RPMI7951 (cell line): ENCODE measurements at places on chromosomes 5 and 9. TPM values are rescaled to one million over a fixed set of nuclear protein-coding genes. Genes with fewer than 3 reads are reported as not detected.

GRCh38 chr5:152632360-152632759 lies 227.3 kb upstream of the NMUR2 start:
- DNase-seq, result no peak

GRCh38 chr5:67366691-67367395 lies 170.2 kb upstream of the CD180 start:
- no peak for DNase-seq

- peak; percentile 23 for DNase-seq
Measured at GRCh38 chr5:57703721-57704120, 221.1 kb upstream of the ACTBL2 start.

- DNase-seq, result peak; percentile 19
Measured at GRCh38 chr9:88418715-88419540, 30.7 kb downstream of the SPIN1 start.

DNA sequence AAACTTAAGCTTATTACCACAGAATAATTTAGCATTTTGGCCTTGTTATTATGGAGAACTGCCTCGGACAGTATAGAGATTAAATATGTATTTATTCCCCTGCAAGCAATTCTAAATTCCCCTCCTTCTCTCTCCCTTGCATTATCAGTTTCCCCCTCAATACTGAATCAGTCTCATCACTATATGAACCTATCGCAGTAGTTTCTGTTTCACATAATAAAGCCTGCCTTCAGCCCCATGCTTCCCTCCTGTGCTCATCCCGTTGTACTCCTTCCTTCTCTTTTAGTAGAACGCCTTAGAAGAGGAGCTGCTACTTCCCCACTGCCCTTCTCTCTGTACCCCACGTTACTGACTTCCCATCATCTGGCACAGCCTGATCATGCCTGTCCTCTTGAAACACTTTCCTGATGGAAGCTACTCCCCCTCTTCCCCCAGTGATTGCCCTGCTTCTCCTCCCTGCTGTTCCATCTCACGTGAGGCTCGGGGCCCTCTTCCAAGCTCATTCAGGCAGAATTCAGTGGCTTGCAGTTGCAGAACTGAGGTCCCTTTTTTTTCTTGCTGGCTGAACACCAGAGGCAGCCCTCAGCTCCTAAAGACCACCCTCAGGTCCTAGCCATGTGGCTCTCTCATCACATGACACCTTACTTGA lies 93.4 kb downstream of the PPIC start:
- no peak for DNase-seq

- no peak for DNase-seq
Measured at GRCh38 chr5:147855774-147856069, 22.8 kb upstream of the SCGB3A2 start.

DNA sequence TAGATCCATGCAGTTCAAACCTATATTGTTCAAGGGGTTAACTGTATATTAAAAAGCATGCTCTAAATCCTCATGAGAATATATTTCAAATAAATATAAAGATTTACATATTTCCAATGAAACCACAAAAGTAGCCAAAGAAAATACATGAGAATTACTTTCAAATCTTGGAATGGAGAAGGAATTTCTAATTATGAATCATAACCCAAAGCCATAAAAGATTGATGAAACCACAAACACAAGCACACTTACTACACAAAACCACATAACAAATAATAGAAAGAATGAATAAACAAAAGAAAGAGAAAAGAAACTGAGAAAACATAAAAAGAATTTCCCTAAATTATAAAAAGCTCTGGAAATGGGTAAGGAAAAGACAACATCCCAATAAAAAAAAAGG lies 16.0 kb downstream of the ERP44 start:
- no peak for DNase-seq

DNA sequence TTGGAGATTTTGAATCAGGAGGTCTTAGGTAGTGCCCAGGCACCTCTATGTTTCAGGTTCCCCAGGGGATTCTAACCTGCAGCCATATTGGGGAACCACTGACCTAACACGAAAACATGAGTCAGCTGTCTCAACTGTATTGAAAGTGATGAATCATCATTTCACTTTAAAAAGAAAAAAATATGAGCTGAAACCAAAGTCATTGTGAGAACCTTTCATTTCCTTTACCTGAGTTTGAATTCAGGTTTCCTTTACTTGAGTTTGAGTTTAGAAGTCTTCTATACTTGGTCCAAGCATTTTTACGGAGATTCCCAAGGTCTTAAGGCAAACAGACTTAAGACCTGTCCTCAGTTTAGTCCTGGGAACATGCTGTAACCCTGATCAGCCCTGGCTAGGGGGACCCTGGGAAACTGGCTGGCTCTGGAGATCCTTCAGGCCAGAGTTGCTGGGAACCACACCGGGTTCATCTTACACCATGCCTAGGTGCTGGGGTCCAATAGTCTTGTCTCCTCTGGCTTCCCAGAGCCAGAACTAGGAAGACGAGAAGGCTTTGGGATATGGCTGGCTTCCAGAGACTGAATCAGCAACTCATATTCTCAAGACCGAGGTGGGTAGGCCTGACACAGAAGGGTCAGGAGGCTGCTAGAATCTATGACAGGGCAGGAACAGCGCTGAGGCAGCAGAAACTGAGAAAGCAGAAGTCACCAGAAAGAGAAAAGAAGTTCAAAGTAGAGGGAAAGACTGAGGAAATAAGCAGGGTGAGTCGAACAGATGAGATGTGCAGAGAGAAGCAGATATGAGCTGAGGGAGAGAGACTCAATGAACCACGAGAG lies 16.4 kb upstream of the PDCD1LG2 start:
- peak; percentile 86 for DNase-seq

DNA sequence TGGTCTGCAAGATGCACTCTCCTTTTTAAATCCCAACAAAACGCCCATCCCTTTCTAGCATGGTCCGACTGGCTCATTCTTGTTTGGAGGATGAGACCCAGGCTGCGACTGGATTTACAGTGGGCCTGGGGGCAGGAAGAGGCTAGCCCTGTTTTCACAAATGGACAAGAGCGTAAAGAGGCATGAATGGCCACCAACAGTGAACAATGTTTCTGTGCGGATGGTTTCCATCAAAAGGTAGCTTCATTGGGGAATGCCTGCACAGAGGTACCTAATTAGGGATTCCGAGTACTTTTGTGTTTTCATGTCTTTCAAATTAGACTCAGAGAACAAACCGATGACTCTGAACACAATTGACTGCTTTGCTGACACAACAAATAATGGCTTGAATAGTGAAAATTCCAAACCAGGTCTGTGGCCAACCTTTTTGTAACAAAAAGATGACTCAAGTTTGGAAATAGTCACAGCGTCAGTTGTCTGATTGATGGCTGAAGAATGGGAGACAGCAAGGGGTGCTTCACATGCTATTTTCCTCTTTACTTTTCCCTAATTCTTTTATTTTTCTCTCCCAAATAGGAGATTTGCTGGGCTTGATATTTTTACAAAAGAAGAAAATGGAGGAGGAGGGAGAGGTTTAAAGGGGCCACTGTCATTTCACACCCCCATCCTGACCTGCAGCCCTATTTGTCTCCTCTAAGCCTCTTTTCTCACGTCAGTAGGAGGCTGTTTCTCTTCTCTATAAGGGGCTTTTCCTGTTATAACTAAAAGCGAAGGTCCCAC lies 208.1 kb upstream of the S1PR3 start:
- DNase-seq, result peak; percentile 41

GRCh38 chr5:133247881-133248624 lies 196.2 kb downstream of the HSPA4 start:
- DNase-seq, result peak; percentile 74

DNA sequence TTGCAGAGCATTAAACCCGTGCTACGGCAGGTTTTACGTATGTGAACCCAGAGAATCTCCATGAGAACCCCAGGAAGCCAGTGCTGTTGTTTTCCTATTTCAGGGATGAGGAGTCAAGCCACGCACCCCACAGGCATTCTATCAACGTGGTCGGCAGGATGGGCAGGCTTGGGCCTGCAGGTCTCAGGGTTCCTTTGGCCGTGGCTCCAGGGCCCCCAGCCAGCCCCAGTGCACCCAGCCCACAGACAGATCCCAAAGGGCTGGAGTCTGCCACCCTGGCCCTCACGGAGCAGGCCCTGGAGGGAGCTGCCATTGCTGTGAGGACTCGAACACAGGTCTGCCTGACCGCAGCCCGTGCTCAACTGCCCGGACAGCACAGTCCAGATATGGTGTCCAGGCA lies 77.1 kb upstream of the STXBP1 start:
- no peak for DNase-seq

GRCh38 chr9:87277346-87277745 lies 220.3 kb upstream of the DAPK1 start:
- DNase-seq, result no peak

DNA sequence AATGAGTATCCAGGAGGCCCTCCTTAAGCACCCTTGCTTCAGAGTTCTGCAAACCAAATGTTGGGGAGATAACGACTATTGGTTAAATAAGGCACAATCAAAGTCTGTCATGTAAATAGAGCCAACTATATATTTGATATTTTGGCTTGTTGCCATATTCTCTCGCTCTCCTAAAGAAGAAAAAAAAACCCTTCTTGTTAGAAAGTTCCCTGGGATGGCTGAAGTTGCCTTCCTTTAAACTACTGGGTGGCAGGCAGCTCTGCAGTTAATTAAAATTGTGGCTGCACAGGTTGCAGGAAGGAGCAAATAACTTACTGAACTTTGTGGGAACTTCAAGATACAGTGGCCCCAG lies 227.0 kb upstream of the ANKRD55 start:
- no peak for DNase-seq

DNA sequence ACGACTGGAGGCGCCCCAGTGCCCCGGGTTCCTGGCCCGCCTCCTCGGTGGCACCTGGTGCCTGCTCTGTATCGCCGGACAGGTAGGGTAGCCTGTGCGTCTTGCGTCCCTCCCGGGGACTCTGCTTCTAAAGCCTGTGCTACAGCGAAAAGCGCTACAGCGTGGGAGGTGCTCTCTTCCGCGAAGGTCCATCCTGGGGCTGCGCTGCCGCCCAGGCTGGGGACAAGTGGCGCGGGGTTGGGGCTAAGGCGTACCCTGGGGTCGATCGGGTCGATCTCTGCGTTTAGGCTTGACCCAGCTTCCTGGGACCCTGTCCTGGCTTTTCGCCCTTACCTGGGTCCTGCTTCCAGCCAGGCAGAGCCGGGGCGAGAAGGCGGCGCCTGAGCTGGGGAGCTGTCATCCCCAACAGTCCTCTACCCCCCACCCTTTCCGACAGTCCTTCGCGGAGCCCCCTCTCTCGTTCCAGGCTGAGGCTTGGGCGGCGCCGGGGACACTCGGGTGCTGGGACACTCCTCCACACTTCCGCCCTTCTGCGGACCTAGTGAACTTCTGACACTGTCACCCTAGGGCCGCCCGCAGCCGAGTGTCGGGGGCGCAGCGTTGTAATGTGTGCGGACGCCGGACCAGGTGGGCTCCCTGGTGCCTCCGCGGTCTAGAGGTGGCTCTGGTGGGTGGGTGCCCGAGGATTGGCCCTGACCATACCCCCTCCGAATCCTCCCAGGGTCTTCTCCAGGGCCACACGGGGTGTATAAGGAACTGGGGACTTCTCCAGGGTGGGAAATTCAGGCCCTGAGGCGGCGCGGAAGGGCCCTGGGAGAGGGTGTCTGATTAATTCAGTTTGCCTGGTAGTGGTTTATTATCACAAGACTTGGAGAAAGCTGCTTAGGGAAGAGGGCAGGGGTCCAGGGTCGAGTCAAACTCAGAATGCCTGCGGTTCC lies 328.2 kb downstream of the SH3GL2 start:
- DNase-seq, result no peak

DNA sequence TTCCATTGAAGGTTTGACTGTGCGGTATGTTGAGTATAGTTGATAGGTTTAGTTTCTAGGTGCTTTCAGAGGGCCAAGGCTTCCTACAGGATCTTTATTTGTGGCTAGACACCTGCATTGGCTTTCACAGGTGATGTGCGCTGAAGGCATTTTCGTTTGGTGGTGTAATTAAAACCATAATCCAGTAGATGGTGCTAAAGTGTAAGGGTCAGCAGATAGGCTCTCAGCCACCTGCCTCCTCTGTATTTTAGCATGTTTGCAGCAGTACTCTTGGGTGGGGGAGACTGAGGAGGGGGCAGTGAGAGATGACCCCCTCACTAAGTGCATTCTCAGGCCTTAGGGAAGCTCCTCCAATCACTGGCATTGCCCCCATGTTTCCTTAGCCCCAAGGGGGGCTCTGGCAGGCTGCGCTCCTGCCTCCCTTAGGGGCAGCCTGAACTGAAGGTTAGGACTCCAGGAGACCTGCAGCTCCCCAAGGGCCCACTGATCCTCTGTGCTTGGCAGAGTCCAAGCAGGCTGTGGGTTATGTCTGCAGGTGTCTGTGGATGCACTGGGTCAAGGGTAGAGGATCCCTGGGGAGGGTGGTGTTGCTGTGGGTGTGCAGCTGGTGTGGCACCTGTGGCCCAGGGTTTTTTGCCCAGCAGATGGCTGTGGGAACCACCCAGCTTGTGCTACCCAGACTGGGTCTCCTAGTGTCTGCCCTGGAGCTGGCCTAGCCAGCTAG lies 23.4 kb downstream of the CDK20 start:
- peak; percentile 25 for DNase-seq

- peak; percentile 35 for DNase-seq
Measured at GRCh38 chr9:26112724-26113123, 434.5 kb upstream of the TUSC1 start.

DNA sequence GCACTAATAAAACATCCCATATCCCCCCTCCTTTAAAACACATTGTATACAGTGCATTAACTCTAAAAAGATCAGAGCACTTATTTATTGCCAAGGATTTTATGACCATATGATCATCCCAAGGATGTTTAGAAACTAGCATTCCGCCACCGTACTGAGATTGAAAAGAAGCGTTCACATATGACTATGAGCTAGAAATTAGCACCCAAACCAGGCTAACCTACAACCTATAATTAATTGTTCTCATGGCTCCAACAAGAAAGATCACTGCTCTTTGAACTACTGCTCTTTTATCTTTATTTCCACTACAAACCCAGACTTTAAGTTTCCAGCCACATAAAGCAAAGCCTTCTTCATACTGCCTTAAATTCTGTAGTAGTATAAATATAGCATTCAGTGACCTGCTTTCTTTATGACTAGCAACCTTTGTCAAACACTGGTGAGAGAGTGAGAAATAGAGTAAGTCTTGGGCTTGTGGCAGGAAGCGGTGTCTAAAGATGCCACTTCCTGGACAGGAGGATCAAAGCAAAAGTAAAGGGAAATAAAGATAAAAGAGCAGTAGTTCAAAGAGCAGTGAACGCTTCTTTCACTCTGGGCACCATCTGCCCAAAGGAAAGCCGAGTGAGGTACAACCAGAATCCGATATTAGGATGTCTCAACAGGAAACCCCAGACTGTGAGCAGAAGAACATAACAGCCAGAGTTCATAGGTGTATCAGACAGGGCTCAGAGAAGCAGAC lies 151.1 kb upstream of the ERCC6L2 start:
- peak; percentile 33 for DNase-seq

- DNase-seq, result no peak
Measured at GRCh38 chr9:112286926-112287325, 46.5 kb downstream of the PTBP3 start.

MYOZ3 gene
- 0.78 TPM in 1 of 2 replicates, not detected in the other for total RNA-seq

NSD1 gene
- 11.5 and 14.5 TPM in 2 replicates for total RNA-seq

SPINK4 gene
- total RNA-seq, result not detected in 2 replicates

ADGRD2 gene
- total RNA-seq, result not detected in 2 replicates

GGTA1 gene
- not detected in 2 replicates for total RNA-seq
